ENCODE measurements at places on chromosomes 3 and 15.

DNA sequence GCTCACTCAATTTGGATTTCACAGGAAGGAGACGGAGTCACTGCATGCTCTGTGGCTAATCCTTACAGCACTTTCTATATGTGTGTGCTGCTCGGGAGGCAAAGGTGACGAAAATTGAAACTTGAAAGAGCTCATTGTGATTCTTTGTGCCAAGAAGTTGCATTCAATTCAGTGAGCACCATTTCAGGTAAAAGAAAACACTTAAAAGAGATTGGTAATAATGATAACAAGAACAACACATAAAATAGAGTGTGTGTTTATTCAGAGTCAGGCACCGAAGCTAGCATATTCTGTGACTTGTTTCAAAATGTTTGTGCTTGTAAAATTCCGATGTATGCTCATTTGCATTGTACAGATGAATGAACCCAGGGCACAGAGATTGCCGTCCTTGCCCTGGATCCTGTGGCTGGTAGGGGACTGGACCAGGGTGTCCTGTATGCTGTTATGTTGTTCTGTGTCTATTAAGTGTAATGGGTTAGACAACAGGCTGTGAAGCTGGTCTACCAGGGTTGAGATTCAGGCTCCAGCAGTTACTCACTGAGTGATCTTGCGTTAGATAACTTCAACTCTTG is 193.3 kb upstream of the PROK2 start:
- DNase-seq = no peak

DNA sequence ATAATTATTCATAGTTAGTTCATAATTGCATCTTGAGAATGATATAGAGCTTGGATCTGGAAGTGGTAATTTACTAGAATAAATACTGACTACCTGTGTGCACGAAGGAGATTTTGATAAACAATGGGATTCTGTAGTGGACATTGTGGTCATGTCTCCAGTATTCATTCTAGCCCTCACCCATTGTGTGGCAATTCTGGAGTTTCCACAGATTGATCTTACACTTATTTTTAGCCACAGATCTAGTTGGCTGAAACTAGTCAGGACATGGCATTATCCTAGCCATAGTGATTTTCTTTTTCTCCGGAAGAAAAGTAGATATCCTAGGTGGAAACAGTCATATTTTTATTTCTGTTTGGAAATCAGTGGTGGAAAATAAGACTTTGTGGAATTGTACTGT is 833.1 kb downstream of the NAALADL2 start:
- no peak for DNase-seq

GRCh38 chr3:42660898-42661297 is 7.4 kb downstream of the ZBTB47 start:
- no peak for DNase-seq

DNA sequence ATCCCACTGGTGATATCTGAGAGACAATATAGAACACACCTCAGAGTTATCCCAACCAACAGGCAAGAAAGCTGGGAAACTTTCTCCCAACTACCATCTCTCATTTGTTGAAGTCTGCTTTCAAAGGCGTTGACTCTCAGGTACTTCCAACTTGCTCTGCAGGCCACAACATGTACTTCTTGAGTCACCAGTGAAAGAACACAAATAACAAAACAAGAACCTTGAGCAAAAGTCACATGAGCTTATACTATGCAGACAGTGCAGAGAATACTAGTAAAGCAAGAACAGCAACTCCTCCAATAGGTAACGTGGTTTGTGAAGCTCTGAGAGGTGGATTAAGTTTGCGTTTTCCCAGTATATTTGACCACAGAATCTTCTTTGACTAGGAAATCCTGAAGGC is 20.6 kb downstream of the SNTN start:
- no peak for DNase-seq

GRCh38 chr3:11155341-11156025 is 1.2 kb downstream of the HRH1 start:
- DNase-seq = peak; percentile 57

GRCh38 chr15:67549736-67550135 is 7.2 kb downstream of the MAP2K5 start:
- DNase-seq = no peak

- peak; percentile 98 for DNase-seq
Measured at GRCh38 chr15:65323071-65323511, 18.6 kb downstream of the RNU5B-1 start.

- DNase-seq = no peak
Measured at GRCh38 chr15:77548589-77549557, 83.8 kb downstream of the LINGO1 start.

DNA sequence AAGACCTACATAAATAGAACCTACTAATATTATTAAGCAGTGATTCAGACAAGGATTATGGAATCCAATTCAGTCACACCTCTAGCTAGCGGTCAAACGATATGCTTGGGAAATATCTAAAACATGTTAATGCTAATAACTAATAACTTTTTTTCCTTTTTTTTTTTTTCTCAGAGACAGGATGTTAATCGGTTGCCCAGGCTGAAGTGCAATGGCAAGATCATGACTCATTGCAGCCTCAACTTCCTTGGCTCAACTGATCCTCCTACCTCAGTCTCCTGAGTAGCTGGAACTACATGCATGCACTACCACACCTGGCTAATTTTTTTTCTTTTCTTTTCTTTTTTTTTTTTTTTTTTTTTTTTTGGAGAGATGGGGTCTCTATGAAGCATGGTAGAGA is 124.1 kb downstream of the NR2E3 start:
- no peak for DNase-seq

DNA sequence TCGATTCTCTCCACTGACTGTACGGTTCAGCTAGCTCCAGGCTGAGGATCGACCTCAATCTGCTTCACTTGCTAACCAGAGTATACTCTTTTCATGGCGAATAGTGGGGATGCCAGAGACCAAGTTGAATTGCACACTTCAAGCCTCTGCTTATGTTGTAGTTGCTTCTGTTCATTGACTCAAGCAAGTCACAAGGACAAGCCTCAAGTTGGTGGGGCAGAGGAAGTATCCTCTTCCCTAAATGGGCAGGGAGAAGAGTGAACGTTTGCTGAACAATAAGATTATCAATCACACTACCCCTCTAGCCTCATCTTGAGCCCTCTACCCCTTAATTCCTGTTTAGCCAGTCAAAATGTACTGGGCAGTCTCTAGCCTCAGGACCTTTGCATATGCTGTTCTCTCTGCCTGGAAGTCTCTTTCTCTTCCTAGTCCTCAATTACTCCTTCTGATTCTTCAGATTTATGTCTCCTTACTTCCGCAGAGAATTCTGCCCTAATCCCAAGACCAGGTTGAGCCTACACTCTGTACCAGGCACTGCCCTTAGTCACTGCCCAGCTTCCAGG is 390.4 kb upstream of the PROK2 start:
- DNase-seq = no peak

- DNase-seq = no peak
Measured at GRCh38 chr3:127844326-127844942, 22.1 kb upstream of the MGLL start.

- DNase-seq = no peak
Measured at GRCh38 chr3:156628836-156629618, 45.4 kb upstream of the TIPARP start.

DNA sequence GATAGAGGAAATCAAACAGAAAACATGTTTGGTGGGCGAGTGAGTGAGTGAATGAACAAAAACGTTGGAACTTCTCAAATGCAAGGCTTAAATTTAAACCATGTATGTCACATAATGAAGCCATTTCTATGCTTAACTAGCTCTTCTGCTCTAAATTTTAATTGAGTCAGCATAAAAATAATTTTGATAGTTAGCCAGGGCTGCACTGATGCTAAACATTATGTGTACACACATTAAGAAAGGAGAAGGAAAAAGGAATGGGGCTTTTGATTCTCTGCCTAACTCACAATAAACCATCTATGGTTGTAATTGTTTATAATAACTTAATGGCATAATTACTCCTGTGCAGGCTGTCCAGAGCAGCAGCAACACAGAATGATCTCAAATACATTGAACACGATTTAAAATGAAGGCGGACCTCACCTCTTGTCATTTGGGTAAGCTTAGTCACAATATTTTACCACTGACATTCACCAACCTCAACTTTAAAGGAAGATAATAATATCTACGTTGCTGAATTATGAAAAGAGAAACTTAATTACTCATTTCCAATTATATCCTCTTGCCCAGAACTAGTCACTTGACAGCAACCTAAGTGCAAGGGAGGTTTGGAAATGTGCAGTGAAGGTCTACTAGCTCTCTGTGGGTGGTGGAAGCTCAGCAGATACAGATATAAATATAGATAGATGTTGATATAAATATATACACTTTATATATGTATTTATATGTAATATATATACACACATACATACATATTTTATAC is 318.4 kb upstream of the TRIM42 start:
- DNase-seq = no peak

DNA sequence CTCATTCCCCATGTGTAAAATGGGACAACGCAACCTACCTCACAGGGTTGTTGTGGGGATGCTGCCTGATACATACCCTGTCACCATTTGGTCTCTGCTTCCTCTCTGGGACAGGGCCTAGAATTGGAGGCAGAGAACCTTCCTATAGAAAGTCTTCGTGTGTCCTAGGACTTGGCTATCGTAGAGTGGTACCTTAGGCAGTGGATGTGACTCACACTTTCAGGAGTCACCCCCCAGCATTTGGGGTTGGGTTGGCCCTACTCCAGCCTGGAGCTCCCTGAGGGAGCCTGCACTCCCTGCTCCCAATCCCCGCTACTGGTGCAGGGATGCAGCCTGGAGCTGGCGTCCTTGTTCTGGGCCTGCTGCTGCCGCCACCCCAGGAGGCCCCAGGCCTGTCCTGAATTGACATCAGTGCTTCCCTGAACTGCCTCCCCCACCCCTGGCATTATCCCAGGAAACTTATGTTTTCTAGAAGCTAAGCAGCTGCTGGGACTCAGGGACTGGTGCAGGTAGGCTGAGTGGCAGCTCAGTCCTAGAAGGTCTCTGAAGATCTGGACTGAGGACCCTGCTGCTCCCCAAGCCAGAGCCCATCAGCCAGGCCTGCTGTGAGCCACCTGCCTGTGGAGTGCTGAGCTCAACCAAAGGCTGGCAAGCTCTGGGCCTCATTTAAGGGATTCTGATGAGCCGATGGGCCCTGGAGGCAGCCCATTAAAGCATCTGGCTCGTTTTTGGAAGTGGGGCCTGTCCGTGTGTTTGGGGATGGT is 9.9 kb downstream of the C15orf39 start:
- no peak for DNase-seq

GRCh38 chr15:23069496-23070166 is 30.3 kb upstream of the TUBGCP5 start:
- DNase-seq = no peak

- DNase-seq = no peak
Measured at GRCh38 chr3:50642382-50642781, 25.4 kb downstream of the MAPKAPK3 start.

DNA sequence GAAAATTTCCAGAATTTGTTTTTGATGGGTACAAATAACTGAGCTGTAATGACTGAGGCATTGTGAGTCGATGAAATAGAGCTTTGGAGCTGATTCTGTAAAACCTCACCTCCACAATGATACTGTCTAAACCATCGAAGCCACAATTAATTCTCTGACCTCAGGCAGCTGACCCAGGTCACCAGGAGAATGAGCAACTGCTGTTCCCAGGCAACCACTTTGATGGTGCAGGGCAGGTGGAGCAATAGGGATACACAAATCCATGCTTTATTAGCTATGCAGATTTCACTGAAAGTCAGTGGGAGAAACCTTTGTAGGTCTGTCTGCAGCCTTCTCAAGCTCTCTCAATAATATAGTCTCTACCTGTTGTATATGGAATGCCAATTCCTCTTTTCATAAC is 204.4 kb downstream of the RYR3 start:
- no peak for DNase-seq

DNA sequence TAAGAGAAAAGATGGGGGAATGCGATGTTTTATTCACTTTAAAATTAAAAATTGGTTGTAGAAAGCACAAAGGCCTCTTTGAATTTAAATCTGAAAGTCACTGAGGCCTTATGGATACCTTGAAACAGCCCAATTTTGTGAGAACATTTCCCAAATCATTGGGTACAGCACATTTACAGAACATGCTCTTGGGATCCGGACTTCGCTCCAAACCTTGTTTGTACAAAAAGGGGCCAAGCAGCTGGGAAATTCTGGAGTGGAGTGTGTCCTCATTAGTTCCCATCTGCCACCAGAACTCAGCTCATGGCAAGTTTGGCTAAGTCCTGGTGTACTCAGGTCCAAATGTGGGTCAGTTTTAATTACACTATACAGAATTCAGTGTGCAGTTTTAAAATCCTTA is 254.2 kb downstream of the ZBTB20 start:
- DNase-seq = peak; percentile 87

- DNase-seq = no peak
Measured at GRCh38 chr3:179945569-179945968, 91.2 kb downstream of the PEX5L start.

DNA sequence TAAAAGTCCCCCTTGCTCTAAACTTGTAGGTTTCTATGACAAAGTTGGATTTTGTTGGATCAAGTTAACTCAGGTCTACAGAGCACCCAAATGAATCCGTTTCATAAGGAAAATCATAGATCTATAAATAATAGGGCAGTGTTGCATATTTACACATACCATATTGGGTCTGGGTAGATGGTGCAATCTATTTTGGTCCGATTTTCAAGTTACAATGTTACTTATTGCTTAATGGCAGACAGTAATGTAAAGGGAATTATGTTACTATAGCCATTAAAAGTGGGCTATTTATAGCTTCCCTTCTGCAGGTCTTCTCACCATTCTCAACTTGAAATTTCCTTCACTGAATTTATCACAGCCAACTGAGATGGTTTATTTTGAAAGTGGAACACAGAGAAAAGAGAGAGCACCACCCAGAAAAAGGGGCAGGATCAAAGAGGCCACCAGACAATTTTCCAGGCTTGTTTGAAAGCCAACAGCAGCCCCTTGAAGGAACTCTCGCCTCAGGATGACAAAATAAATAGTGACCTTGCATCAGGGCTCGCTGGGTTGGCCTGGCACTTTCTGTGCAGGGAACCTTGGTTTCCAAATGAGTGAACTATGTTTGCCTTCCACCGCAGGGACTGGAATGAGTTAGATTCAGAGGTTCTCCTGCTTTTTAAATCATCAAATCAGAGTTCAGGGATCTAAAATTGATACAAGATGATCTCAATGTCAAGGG is 260.2 kb upstream of the HES1 start:
- no peak for DNase-seq

- DNase-seq = peak; percentile 74
Measured at GRCh38 chr3:107523539-107524325, 970 bp downstream of the BBX start.

GRCh38 chr3:155368786-155369185 is 75.3 kb upstream of the STRIT1 start:
- no peak for DNase-seq
